K562 (cell line): ENCODE measurements at places on chromosomes 6 and 20.

- DNase-seq, result no peak
Measured at GRCh38 chr6:57109880-57110279, 19.9 kb downstream of the ZNF451 start.

DNA sequence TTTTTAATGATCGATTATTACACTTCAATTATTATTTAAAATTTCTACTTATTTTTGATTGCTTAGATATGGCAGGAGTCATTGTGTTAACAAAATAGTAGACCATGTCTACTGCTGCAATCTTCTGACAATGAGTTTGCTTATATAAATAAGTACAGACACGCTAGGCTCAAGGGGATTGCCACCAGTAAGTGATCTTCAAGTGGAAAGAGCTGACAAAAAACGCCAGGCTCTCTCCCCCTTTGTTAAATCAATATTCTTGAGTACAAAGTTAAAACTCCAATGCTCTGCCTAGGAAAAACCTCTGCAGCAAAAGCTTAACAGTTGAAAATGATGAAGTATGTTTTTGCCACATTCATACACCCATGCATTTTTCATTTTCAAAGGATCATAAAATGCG, 738.1 kb downstream of the HDGFL1 start:
- DNase-seq, result no peak

- no peak for DNase-seq
Measured at GRCh38 chr6:13474360-13474759, 13.0 kb downstream of the GFOD1 start.

GRCh38 chr20:16491294-16491905, 81.8 kb downstream of the KIF16B start:
- no peak for DNase-seq

DNA sequence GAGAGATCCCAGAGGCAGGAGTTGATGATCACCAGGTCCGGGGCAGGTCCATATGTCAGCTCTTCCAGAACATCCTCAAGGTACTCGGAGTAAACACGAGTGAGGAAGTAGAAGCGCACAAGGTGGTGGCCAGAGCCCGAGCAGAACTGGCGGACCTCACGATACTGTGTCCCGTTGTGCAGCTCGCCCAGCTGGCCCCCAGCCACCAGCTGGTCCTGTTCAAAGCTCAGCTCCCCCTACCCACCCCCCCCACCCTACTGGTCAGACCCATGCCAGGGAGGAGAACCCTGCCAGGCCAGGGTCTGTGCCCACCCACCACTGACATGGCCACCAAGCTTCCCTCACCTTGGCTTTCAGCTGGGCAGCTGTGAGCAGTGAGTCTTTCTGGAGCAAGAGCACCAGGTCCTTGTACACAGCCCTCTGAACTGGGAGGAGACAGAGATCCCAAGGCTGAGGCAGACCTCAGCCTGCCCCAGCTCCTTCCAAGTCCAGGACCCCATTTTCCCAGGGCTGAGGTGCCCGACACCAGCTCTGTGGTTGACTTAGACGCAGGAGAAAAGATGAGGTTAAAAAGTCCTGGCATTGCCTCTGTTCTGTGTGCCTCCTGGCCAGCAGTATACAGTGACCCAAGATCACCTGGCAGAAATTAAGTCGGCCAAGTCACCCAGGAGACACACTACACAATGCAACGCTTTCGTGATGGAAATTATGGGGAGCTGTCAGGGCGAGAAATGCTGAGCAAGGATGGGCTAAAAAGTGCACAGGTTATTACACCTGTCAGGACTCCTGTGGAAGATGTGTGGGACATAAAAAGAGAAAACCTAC, 1.4 kb downstream of the PCED1A start:
- DNase-seq, result no peak

GRCh38 chr20:36572701-36573102, 695 bp upstream of the TGIF2 start:
- DNase-seq, result peak; percentile 47

DNA sequence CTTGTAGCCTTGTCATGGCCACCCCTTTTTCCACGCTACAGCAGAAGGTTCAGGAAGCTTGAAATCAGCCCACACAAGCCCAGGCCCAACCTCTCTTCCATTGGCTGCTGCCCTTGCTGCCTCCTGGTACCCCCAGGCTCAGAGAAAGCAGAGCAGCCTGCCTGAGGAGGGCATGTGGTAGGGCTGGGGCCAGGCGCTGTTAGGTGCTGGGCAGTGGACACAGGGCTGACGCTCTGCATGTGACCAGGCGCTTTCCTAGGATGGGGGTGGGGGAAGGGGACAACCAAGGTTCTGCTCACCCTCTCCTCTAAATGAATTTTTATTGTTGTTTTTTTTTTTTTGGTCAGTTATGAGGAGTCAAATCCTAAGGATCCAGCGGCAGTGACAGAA, 36.3 kb upstream of the ID1 start:
- DNase-seq, result no peak

DNA sequence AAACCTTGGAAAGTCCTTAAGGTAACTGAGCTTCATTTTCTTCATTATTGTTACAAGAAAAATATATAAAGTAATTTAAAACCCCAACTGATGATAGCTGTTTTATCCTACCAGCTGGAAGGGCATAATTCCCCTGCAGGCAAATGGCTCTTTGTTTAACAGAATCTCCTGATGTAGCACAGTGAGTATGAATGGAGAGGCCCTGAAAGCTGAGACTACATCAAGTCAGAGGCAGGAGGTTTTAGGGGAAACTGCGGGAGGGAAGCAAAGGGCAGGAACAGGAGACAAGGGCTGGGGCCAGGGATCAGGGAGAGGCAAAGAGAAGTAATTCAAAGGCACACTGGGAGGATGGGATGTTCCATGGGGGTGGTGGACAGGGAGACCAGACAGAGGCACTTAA, 119.0 kb upstream of the LRFN2 start:
- DNase-seq, result no peak
